Keratinocyte (primary cell): ENCODE measurements at places on chromosomes 4 and X.

DNA sequence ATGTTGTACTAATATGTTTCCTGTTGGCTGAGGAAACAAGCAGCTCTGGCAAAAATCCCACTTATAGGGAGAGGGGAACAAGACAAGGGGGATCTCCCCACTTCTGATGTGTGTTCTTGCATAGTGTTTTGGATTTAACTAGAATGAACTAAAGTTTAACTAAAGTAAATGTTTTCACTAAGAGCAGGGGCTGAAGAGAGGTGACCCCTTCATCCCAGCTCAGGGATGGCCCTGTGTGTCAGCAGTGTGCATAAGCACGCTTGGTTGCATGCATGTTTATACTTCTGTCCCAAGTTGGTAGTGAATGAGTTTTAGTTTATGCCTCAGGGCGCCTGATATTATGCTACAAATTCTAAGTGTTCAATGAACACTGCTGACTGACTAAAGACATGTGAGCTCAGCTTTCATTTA is 169.4 kb downstream of the MGST2 start:
- DNase-seq: no peak

- no peak for DNase-seq
Observed at GRCh38 chr4:34790131-34790530, 1454.2 kb downstream of the ARAP2 start.

GRCh38 chr4:163273922-163274321 is 58.5 kb downstream of the NPY1R start:
- DNase-seq: no peak

- DNase-seq: no peak
Observed at GRCh38 chrX:20066968-20067708, 49.6 kb downstream of the MAP7D2 start.

GRCh38 chr4:42480717-42481116 is 83.4 kb downstream of the SHISA3 start:
- no peak for DNase-seq

- no peak for DNase-seq
Observed at GRCh38 chrX:124917011-124917410, 402.7 kb upstream of the TEX13C start.

DNA sequence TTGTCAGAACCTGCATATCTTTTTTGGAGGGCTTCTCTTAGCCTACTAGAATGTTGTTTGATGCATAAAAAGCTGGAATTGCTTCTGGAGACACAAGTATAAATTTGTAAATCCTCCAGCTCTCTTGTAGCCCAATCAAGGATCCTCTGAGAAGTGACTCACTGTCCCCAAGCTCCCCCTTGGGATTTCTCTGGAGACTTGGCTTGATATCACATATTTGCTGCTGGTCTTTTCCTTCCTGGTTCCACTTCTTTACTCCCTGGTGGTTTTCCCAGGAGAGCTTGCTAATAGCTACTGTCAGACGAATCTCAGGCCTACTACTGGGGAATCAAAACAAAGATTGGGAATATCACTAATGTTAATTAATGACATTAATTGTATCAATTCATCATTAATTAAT is 173.1 kb downstream of the STK32B start:
- DNase-seq: no peak

DNA sequence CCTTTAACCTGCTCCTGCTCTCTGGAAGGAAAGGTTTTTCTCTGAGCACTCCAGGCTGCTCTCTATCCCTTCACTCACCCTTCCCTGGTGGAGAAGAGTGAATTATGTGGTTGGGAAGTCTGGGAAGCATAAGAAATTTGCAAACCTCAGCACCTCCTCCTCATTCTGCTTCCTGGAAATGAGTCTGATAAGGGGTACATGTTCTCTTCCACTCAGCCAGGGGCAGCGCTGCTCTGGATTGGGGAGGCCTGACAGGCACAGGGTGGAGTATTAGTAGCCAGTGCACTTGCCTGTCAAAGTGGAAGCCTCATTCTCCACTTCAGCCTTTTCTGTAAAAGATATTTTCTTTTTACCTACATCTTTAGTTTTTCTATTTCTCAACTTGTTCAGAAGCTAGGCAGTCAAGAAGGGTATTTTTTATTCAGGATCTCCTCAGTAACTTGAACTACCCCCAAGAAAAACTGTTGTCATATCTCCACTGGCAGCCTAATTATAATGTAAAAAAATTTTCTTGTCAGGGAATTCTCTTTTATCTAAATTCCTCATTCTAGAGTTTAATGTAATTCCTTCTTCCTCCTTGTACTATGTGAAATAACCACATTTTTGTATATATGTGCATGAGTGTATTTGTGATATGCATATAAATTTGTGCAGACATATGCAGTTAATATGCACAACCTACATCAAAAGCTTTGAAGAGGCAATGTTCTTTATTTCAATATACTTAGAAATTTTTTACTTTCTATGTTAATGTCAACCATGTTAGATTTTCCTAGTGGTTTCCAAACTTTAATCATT is 15.3 kb downstream of the ADAMTS3 start:
- DNase-seq: no peak

DNA sequence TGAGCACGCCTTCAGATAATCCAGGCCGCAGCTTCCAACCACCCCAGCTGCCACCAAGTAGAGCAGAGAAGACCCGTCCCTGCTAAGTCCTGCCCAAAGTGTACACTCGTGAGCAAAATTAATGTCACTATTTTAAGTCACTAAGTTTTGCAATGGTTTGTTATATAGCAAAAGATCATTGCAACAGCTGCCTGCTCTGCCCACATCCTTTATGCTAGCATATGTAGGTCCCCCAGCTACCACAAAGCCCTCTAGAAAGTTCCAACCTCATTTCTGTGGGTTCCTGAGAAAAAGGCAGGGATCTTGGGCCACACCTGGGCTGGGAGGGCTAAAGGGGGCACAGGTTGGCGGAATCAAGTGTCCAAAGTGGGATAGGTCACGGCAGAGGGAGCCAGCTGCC is 346.9 kb downstream of the BCOR start:
- DNase-seq: no peak

GRCh38 chr4:36000941-36001557 is 243.3 kb downstream of the ARAP2 start:
- DNase-seq: no peak

- no peak for DNase-seq
Observed at GRCh38 chr4:13162886-13163285, 321.3 kb downstream of the RAB28 start.

- no peak for DNase-seq
Observed at GRCh38 chrX:107603429-107604159, 24.7 kb upstream of the PRPS1 start.

GRCh38 chrX:129996120-129996519 is 13.7 kb downstream of the BCORL1 start:
- no peak for DNase-seq
